GM23338 (cell line): ENCODE measurements at places on chromosomes 5 and 9. TPM values are rescaled to one million over a fixed set of nuclear protein-coding genes. Genes with fewer than 3 reads are reported as not detected.

DNA sequence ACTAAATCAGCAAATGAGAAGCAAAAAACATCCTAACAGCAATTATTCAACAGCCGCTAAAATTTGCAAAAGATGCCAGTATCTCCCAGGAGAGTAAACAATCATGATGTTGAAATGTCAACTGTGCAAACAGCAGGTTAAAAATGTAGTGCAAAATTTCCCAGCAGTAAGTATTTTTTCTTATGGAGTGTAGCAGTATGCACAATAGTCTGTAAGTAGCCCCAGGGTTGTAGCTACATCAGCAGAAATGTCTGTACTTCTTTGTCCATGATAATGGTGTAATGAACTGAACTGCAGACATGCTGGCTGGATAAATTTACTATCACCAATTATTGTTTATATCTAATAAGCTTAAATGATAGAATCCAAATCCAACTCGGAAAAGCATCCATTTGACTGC, 31.4 kb downstream of the GRIN3A start:
- H3K27me3 ChIP-seq: no peaks in the 10 kb centered on the region
- no peak overlapping the region for H3K27ac ChIP-seq
- no peak overlapping the region for H3K4me3 ChIP-seq
- no peaks in the 10 kb centered on the region for H3K36me3 ChIP-seq
- H3K4me1 ChIP-seq: peaks cover 9% of the 10 kb centered on the region

- no peaks in the 10 kb centered on the region for H3K36me3 ChIP-seq
- no peak overlapping the region for H3K4me3 ChIP-seq
- H3K27ac ChIP-seq: no peak overlapping the region
Observed at GRCh38 chr5:142938266-142938880, 168.2 kb downstream of the ARHGAP26 start.

- H3K27me3 ChIP-seq: peaks cover 17% of the 10 kb centered on the region
- H3K4me1 ChIP-seq: peaks cover 15% of the 10 kb centered on the region
- H3K27ac ChIP-seq: no peak overlapping the region
- H3K4me3 ChIP-seq: no peak overlapping the region
Observed at GRCh38 chr5:159774476-159775031, 141.7 kb upstream of the ADRA1B start.

MAMDC4 gene
- total RNA-seq: 4.1 and 6.8 TPM in 2 replicates

IL13 gene
- total RNA-seq: not detected in 2 replicates

EGR1 gene
- 11.5 and 13.5 TPM in 2 replicates for total RNA-seq
